NCI-H2081 (cell line): ENCODE measurements at places on chromosomes 2 and 18.

- no peak for DNase-seq
These were observed 10.0 kb downstream of the NT5DC4 start for GRCh38 chr2:112730791-112731190.

DNA sequence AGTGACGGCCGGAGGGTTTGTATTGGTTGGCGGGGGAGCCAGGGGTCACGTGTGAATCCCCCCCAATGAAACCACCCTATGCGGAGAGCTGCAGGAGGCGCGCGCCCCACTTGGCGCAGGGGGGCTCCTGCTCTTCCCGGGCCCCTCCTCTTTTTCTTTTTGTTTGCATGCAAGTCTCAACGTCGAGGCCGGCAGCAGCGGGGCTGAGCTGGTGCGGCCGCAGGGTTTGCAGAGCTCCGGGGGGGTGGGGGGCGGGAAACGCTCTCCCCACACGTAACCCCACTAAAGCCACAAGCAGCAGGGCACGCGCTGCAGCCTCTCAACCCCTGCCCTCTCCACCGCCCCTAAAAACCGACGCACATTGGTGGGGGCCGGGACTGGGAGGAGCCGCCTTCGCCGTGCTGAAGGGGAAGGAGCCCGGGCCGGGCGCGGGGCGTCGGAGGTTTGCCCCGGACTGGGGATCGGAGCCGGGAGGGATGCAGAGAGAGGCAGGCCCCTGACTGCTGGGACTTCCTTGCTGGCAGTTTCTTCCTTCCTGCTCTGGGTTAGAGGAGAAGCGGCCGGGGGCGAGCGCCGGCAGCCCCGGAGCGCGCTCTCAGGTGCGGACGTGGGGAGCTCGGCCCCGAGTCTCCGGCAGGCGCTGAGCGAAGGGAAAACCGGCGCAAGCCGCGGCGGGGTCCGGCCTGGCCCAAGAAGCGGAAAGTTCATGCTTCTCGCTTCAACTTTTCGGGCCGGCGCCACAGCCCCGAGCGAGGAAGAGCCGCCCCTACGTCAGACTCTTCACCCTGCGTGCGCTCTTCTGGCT, 864 bp downstream of the LBH start:
- DNase-seq = no peak

GRCh38 chr2:43491065-43491639, 104.7 kb downstream of the THADA start:
- DNase-seq = no peak

GRCh38 chr2:231364961-231365810, 30.3 kb upstream of the B3GNT7 start:
- DNase-seq = peak; percentile 52

DNA sequence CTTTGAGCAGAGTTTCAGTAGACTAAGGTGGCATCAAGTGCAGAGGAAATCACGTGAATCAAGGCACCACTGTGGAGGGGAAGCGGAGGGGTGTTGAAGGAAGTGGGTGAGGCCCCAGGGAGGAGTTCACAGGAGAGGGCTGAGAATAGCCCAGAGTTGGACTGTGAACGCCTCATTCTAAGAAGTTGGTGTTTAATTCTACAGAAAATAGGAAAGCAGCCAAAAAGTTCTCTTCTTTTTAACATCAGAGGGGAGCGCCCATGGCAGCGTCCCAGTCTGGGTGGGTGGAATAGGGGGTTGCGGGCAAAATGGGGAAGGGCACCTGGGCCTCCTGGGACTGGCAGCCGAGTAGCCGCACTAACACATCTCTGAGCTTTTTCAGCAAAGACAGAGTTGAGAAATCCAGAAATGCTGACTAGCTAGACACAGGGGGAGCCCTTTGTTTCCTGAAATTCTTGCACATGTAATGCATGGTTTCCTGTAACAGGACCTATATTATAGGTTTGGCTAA, 97.0 kb downstream of the NEB start:
- no peak for DNase-seq

- no peak for DNase-seq
These were observed 139.0 kb downstream of the DSC3 start for GRCh38 chr18:30903566-30903965.

GRCh38 chr18:63977040-63977439, 7.2 kb downstream of the SERPINB8 start:
- no peak for DNase-seq

- DNase-seq = no peak
These were observed 17.9 kb downstream of the SERPINB8 start for GRCh38 chr18:63987743-63988142.
